Putamen (tissue), 1 donor: ENCODE measurements at places on chromosomes 2 and 18.
A peak's percentile ranks its signal among the peaks of the same experiment; 100 is the strongest.

DNA sequence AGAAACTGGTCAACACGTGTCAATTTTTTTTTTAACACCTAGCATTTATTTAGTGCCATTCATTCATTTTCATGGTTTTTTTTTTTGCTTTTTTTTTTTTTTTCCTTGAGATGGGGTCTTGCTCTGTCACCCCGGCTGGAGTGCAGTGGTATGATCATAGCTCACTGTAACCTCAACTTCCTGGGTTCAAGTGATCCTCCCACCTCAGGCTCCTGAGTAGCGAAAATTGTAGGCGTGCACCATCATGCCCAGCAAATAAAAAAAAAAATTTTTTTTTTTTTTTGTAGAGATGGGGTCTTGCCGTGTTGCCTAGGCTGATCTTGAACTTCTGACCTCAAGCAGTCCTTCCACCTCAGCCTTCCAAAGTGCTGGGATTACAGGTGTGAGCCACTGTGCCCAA is 21.1 kb downstream of the USP14 start:
- no peak for DNase-seq

- DNase-seq = no peak
Measured at GRCh38 chr2:8380026-8380425, 301.8 kb upstream of the ID2 start.

- peak; percentile 25 for DNase-seq
Measured at GRCh38 chr2:199955007-199955338, 318 bp downstream of the TYW5 start.

DNA sequence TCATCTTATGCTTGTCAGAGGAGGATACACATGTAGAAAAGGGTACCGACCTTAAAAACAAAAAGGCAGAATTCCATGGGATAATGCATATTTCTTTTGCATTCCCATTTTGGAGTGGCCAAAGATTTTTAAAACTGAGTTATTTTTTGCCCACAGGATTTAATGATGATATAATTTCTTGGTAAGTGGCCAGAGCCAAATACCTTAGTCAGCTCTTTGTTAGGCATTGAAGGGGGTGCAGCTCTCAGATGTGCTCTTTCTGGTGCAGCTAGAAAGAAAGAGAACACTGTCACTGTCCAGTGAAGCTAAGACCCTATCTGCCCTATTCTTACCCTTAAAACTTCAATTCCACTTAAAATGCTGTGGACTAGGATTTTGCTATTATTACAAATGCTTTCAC is 10.8 kb downstream of the COQ10B start:
- no peak for DNase-seq

- peak; percentile 84 for DNase-seq
Measured at GRCh38 chr2:177332026-177332991, 60.3 kb upstream of the AGPS start.

- DNase-seq = no peak
Measured at GRCh38 chr2:168192839-168193616, 54.4 kb downstream of the STK39 start.

DNA sequence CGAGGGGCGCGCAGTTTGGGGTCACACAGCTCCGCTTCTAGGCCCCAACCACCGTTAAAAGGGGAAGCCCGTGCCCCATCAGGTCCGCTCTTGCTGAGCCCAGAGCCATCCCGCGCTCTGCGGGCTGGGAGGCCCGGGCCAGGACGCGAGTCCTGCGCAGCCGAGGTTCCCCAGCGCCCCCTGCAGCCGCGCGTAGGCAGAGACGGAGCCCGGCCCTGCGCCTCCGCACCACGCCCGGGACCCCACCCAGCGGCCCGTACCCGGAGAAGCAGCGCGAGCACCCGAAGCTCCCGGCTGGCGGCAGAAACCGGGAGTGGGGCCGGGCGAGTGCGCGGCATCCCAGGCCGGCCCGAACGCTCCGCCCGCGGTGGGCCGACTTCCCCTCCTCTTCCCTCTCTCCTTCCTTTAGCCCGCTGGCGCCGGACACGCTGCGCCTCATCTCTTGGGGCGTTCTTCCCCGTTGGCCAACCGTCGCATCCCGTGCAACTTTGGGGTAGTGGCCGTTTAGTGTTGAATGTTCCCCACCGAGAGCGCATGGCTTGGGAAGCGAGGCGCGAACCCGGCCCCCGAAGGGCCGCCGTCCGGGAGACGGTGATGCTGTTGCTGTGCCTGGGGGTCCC is at the start of gene ITGA4:
Gene ITGA4, plus strand, starts transcription at position 266 of the 620 bp plus-strand sequence. Its CDS starts 269 bp downstream, at position 535.
- no peak for DNase-seq

DNA sequence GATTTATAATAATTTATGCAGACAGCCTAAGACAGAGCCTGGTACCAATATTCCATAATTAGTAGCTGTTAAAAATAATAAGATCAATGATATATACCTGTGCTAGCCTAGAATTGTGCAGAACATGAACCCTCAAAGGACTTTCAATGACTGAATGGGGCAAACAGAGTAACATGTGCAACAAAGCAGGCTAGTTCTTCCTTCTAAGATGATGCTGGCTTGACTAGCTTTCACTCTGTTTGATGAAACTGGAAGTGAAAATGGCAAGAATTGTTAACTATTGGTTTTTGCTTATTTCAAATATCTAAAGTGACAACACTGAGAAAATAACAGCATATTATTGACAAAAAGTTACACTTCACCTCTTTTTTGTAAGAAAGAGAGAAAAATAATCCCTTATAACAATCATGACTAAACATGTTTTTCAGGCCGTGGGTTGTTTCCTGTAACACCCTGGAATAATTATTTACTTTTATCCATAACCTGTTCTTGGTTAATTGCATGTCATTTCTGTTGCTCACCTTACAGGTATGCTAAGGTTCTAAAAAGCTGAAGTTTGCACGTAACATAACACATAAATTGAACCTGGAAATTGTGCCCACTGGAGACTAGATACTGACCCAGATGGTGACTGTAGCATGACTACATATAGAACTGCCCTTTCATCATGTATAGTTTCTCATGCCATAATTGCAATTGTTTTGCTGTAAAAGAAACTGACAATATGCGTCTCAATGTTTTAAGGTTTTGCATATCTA is 108.7 kb downstream of the C18orf54 start:
- no peak for DNase-seq

DNA sequence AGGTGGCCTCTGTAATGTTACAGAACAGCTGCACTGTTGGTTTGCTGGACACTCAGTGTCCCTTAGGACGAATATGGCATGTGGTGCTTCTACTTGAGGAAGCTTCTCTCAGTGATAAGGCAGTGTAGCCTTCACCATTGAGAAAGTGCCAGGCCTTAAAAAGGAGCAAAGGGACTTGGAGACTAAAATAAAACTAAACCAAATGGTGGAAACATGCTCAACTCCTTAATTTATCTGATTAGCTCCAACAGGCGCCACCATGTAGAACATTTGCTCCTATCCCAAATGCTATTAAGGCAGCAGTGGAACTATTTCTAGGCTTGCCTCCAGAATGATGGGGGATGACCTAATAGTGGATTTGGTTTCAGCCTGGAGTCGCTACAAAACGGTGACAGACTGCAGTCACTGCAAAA is 77.5 kb upstream of the MYL1 start:
- no peak for DNase-seq

GRCh38 chr18:13474907-13475545 is 251.3 kb downstream of the FAM210A start:
- DNase-seq = no peak

DNA sequence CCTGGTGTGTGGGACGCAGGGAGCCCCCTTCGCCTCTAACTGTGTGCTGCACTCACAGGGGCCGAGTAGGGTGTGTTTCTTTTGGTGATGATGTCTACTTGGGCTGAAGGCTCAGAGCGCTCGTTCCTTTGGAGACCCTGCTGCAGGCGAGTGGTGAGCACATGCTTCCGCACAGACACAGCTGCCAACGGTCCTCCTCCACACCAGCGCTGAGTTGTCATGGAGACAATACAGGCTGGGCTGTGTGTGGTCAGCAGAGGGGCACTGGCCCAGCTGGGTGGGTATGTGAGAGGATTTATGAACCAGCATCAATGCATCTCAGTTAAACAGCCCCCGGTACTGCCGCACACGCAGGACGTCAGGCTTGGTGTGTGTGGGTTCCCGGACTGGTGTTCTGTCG is 143.5 kb downstream of the SH3RF3 start:
- no peak for DNase-seq

DNA sequence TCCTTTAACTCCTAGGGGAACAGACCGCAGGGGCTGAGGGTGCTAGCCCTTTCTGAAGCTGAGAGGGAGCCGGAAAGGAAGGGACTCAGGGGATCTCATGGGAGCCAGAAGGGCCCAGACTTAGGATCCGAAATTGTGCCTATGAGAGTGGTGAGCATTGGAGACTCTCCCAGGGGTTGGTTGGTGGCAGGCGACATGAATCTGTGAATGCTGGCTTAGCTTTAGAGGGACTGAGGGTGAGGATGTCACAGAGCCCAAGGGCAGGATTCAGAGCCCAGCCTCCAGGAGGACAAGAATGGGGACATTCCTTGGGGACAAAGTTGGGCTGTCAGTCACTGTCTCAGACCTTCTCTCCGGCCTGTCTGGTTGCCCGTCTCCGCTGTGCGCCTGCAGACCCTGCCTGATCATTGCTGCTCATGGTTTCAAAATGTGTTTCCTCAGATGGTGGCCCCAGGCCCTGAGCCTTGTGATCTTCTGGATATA is 17.5 kb downstream of the GNLY start:
- no peak for DNase-seq

DNA sequence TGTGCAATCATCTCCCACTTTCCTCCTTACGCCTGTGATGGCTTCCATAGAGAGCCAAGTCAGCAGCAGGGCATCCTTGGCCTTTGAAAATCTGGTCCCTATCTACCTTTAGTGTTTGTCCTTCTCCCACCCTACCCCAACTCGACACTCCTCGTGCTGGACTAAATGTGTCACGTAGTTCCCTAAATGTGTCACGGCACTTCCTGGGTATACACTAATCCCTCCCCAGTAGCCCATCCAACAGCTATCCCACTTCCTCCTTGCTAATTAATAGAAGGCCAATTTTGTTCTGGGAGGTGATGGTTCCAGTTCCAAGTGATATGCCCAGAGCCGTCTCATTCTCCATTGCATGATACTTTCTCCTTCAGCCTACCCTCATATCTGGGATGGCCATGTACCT is 36.5 kb upstream of the ZFP36L2 start:
- DNase-seq = no peak

GRCh38 chr2:129347486-129348217 is 631.8 kb upstream of the RAB6C start:
- peak; percentile 47 for DNase-seq

DNA sequence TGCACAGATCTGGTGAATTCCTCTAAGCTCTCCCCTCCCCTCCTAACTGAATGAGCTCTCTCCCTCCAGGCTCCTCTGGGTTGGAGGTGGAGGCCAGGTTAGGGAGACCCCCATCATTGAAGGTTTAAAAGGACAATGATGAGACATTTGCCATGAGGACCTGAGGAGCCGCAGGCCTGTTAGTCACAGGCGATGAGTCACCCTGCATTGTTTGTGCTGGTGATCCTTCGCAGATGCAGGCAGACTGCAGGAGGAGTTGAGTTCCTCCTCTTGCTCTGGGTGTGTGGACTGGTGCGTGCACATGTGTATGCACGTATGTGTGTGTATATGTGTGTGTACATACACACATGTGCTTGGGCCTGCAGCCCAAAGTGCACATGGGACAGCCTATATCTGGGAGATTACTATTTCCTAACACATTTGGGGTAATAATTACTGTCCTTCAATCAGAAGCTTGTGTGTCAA is 42.0 kb downstream of the MCFD2 start:
- DNase-seq = no peak

DNA sequence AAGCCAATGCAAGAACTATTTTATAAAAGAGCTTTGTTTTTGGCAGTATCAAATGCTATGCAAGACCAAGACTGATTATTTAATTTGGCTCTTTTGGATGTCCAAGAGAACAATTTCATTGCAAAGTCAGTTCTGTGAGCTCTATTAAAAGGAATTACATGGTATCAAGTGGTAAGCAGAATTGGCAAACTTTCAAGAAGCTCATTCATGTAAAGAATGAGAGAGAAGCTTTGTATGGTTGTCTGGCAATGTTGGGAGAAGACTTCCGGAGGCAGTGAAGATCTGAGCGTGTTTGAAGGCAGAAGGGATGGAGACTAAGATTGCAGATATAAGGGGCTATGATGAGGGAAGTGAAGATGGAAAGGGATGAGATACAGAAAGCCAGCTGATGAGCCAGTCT is 49.6 kb downstream of the CPS1 start:
- DNase-seq = no peak

- no peak for DNase-seq
Measured at GRCh38 chr2:12091201-12091806, 344.9 kb downstream of the LPIN1 start.

DNA sequence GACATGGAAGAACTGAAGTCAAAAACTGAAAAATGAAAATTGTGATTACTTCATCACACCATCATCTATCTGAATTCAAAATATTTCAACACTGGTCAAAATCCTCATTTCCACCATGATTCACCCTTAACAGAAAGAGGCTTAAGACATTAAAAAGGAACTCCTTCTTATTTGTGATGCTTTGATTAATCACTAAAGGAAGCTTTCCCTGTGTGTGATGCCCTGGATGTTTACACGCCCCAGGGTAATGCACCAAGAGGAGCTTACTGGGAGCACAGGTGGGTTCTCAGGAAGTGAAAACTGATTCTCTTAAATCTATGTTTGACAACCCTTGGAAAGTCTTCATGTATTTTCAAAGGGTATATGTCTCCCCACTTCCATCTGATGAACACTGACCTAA is 11.5 kb downstream of the GRB14 start:
- no peak for DNase-seq

DNA sequence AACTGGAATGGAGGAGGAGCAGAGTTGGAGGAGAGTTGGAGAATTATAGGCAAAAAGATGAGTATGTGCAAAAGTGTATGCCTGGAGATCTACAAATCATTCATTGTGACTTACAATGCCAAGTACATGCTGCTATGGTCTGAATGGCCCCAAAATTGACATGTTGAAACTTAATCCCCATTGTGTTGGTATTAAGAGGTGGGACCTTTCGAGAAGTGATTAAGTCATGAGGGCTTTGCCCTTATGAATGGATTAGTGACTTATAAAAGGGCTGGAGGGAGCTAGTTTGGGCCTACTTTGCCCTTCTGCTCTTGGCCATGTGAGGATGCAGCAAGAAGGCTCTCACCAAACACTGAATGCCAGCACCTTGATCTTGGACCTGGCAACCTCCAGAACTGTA is 6.3 kb upstream of the RBMS1 start:
- DNase-seq = no peak

DNA sequence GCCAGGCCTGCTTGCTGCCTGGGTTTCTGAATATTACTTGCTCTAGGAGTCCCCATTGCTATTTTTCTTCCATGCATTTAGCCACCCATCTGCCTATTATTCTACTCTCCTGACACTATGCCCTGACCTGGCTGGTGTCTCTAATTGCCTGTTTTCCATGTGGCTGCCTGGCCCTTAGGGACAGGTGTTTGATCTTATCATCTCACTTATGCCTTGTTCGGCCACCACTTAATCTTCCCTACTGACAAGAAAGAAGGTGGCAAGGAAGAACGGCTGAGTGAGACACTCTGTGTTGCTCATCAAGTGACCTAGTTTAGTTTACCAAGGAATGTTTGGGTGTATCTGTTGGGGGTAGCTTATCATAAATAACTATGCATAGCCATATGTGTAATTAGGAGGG is 50.4 kb upstream of the RAPH1 start:
- DNase-seq = no peak

GRCh38 chr18:76491473-76491775 is 3.6 kb downstream of the ZNF516 start:
- DNase-seq = no peak

GRCh38 chr2:12612168-12612567 is 104.6 kb upstream of the TRIB2 start:
- no peak for DNase-seq
